ENCODE measurements at places on chromosomes 11 and 22.

DNA sequence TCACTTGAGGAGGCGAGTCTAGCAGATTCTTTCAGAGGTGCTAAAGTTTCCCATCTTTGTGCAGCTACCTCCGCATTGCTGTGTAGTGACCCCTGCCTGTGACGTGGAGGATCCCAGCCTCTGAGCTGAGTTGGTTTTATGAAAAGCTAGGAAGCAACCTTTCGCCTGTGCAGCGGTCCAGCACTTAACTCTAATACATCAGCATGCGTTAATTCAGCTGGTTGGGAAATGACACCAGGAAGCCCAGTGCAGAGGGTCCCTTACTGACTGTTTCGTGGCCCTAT, 8.9 kb upstream of the SAMM50 start:
- DNase-seq: no peak

DNA sequence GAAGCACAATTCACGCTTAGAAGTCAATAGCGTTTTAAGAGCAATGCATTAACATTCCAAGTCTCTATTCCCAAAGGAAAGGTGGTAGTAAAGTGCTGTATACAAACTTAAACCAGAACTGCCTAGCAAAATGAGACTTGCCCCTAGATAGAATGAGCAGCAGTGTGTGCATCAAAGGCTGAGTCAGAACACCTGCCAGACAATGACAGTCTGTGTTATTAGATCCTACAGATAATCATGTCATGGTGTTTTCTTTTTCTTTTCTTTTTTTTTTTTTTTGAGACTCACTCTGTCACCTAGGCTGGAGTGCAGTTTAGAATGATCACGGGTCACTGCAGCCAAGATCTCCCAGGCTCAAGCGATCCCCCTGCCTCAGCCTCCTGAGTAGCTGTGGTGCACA, 1.6 kb downstream of the RTCB start:
- no peak for DNase-seq

DNA sequence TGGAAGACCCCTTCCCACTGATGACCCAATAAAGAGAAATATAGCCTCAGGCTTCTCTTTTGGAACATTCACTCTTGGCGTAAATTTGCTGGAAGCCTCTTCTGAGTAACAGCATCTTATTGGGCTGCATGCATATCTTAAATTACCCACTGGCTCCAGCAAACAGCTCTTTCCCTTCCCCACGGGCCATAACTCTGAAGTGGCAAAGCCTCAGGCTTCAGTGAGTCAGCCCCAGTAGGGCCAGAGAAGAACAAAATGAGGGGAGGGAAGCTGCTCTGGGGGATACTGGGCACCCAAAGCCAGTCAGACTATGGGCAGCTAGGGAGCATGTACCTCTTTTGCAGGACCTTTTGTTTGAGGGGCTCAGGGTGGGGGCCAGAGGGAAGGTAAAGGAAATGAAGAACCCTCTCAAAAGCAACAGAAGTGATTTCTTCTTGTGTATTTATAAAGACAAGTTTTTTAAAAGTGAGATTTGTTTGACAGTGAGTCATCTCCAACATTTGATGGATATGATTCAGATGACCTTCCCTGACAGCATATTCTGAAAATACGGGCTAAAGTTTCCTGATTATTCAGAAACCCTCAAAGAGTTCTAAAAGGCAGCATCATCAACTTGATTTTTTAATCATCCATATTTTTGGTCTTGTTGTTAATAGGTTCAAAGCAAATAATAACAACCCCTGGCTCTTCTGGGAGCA, 203.4 kb downstream of the KIF18A start:
- DNase-seq: no peak

- no peak for DNase-seq
Measured at GRCh38 chr11:29190313-29190712, 826.5 kb downstream of the KCNA4 start.

DNA sequence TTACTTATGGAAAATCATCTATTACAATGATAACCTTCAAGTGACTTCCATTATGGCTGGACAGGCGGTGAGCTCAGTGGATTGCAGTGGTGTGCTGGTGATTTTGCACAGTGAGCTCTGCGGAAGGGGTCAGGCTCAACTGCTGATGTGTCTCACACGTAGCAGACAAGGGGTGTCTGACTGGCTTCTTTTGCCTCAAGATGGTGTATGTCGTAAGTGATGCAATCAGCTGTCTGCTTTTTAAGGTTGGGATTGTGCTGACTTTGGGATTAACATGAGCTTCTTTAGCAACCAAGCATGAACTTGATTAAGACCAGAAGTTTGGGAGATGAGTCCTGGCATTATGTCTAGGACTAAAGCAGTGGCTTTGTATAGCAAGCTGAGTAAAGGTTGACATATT, 49.5 kb downstream of the POLD3 start:
- no peak for DNase-seq

- no peak for DNase-seq
Measured at GRCh38 chr11:130604606-130605005, 156.2 kb downstream of the ADAMTS15 start.

DNA sequence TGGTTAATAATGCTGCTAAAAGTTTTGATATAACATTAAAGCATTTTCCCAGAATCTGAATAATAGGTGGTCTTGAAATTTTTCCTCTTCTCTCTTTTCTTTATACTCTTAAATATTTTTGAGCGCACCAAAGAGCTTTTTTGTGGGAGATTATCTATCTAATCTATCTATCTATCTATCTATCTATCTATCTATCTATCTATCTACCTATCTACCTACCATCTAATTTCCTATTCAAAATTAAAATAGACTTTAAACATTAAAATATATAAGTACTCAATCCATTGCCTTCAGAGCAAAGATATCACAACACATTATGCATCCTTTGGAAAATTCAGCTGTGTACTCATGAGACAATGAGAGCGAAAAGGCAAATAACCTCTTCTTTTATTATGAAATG, 55.8 kb downstream of the ELMOD1 start:
- no peak for DNase-seq

- DNase-seq: no peak
Measured at GRCh38 chr11:24575392-24575791, 78.5 kb downstream of the LUZP2 start.

DNA sequence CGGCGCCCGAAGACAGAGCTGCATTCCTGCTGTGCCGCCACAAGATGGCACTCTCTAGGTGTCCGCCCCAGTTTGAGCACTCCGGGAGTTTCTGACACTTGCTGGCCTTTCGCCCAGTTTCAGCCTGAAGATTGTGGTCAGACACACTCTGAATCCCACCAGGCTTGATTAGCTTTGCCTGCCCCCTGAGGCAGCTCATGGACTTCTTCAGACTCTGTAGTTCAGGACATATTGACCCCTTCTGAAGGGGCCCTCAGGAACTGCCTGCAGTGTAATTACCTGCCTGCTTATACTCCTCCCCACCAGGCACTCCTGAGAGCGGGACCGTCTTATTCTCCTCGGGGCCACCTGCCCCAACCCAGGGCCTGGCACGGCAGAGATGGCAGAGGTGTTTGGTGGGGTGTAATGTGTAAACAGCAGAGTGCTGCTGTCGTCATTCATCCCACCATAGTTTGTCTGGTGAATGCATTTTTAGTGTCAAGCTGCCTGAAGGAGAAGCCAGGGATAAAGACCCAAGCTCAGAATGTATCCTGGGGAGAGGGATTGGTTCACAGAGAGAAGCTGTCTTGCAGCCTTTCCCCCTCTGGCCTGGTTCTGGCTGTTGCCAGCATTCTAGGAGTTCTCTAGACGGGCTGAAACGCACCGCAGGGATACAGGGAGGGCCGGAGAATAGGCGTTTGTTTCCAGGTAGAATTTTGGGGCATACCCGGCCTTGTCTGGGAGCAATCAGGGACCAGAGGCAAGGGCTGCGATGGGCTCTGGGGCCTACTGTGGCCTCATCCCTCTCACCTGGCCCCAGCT, 46.4 kb downstream of the EIF3F start:
- DNase-seq: no peak

DNA sequence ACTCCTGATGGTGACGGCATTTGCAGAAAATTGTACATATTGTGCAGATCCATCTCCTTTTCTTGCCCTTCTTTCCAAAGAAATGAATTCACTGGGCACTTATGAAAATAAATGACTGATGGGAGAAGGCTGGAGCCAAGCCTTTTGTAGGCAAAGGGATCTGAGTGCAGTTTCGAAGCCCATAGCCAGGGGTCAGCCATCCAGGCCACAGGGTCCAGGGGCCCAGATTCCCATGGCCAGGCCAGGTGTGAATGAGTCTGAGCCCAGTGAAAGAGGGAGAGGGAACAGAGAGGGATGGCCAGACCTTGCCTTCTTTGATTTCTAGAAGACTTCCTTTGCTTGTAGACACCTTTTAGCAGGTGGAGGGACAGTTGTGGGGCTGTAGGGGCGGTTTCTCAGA, 209.1 kb downstream of the KIRREL3 start:
- DNase-seq: no peak

GRCh38 chr11:2401436-2401984, 960 bp downstream of the TSSC4 start:
- DNase-seq: no peak
